ENCODE measurements at places on chromosomes 3 and 15.
A peak's percentile ranks its signal among the peaks of the same experiment; 100 is the strongest.

DNA sequence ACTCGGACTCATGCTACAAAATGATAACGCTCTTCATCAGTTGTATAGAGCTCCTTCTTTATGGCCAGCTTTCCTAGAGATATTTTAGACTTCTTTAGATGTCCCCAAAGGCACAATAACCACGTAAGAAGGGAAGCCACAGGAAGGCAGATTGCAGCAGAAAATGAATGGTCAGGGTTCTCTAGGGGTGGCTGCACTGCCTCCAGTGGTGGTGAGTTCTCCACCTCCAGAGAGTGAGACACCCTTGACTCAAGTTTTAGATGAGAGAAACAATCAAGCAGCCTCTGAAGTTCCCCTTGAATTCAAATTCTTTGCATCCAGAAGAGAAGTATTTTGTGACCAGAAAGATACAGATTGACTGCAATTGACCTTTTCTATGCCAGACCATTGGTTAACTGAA, 191.5 kb downstream of the TP63 start:
- DNase-seq, result no peak

DNA sequence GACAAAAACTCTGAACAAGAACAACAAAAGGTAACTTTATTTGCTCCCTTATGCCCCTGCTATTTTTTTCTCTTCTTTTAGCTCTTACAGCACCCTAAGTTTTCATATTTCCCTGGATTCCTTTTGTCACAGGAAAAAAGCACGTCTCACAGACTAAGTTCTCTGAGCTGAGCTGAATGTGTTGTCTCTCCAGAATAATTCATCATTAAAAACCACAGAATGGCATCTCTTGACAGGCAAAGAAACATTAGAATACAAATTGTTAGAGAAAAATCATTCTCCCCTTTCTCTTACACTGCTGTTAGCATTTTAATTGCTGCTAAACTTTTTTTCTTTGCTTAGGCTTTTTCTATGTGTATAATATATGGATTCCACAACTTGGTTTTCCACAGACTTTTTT, 48.7 kb upstream of the SECISBP2L start:
- DNase-seq, result no peak

DNA sequence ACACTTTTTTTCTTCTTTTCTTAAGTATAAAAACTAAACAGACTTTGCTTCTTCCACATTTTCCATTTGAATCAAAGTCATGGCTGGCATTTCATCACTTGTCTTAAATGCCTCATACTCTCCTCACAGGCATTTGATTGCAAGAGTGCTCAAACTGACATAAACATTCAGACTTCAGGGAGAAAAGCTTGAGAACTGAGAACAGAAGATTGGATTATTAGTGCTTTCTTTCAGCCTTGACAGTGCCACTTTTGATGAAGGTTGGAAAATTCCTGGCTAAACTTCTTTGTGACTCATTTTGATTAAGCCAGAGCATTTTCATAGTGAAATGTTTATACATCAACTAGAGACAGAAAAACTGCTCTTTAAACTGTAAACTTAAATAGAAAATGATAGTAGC, 544.4 kb downstream of the DIPK2A start:
- DNase-seq, result peak; percentile 73

GRCh38 chr3:149487598-149488197, 13.2 kb downstream of the TM4SF4 start:
- no peak for DNase-seq

DNA sequence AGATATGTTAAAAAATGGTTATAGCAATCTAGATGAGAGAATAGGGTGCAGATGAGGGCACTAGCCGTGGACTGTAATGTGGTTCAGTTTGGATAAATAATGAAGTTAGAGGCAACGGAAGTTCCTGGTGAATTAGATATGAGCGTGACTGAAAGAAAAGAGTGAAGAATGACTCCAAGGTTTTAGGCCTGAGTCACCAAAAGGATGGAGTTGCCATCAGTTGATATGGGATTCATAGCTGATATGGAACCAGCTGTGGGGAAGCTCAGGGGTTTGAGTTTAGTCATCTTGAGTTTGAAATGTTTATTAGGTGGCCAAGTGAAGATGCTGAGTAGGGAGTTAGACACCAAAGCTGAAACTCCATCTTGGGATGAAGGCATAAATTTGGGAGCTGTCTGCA, 66.2 kb downstream of the SSR3 start:
- DNase-seq, result no peak

- DNase-seq, result peak; percentile 4
Observed at GRCh38 chr3:157786211-157786610, 283.0 kb upstream of the VEPH1 start.

DNA sequence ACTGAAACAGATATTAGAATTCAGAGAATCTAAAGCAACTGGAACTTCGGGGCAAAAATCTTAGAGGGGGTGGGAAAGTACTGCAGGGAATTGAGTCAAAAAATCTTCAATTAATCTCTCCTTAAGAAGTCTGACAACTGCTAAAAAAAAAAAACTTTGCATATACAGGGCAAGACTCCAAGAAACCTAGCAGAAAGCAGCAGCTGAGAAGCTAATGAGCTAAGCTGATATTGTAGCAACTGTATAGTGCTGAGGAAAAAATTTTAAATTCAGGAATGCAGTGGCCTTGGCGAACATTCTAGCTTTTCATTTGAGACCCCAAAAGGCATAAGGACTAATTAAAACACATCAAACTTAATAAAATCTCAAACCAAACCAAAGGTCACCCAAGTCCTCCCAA, 113.6 kb downstream of the SCAPER start:
- peak; percentile 40 for DNase-seq
